ENCODE measurements at places on chromosomes 5 and 9.

DNA sequence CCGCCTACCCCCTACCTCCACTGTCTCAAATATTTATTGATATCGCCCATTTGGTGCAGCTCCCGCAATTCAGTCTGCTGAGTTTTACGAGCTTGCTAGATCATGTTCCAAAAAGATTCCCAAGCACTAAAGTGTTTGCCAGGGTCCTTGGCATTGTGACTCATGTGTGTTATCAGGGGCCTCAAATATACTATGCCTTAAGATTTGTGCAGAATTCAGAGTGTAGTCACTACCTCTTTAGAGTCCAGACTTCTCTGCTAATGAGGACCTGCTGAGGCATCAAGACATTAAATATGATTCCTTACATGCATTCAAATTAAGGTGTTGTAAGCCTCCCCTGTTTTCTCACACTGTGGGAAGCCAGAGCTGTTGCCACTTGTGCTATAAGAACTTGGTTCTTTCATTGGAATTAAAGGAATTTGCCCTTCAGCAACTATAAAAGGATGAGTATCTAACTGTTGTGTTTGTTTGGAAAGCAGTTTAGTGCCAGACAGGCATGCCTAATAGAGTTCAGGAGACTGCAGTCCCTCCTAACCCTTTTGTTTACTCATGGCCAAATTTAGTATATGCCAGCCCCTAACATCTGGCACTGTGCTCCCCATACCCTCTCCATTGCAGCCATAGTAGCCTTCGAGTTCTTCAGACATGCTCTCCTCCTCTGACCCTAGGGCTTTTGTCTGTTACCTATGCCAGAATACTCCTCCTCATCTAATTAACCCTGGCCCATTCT, 316.4 kb downstream of the NR3C1 start:
- no peak for DNase-seq

- DNase-seq = no peak
Measured at GRCh38 chr9:86800681-86801080, 146.6 kb downstream of the GAS1 start.

GRCh38 chr9:7676609-7677156, 122.9 kb downstream of the DMAC1 start:
- no peak for DNase-seq

DNA sequence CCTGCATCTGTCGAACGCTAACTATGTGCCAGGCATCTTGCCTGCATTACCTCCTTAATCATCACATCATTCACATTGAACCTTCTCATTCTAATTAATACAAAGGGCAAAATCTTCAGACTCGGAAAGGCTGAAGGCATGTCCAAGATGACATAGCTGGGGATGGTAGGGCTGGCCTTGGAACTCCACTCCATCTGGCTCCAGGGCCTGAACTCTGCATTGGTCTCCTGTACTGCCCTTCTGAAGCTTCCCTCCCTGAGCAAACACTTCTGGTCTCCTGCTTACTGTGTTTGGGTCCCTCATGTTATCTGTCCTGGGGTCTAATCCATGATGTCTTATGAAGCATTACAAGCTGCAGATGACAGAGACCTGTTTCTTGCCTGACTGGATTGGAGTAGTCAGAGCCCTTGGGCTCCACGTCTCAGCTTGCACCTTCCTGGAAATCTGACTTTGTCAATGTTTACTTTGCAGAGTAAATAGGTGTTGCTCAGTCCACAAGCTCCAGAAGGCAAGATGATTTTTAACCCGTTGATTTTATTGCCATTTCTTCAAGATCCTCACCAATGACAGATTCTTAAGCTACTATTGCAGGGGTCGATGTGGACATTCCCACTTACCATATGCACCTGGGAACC, 106.1 kb downstream of the GALNT10 start:
- DNase-seq = no peak

DNA sequence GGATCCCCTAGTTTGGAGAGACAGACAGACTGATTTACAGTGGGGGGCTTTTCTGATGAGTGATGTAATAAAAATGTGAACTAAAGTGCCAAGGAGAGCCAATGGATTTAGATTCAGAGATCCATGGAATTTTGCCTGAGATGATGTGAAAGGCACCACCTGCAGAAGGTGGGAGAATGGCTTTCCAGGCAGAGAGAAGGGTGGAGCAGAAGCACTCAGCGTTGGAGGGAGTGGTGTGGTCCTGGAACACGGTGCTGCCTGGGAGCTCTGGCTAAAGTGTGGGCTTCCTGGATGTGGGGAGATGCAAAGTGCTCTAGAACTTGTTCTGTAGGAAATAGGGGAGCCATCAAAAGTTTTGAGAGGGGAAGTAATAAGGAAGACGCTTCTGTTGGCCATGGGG, 57.0 kb downstream of the IQGAP2 start:
- DNase-seq = no peak

- no peak for DNase-seq
Measured at GRCh38 chr5:51404255-51404654, 21.0 kb downstream of the ISL1 start.

DNA sequence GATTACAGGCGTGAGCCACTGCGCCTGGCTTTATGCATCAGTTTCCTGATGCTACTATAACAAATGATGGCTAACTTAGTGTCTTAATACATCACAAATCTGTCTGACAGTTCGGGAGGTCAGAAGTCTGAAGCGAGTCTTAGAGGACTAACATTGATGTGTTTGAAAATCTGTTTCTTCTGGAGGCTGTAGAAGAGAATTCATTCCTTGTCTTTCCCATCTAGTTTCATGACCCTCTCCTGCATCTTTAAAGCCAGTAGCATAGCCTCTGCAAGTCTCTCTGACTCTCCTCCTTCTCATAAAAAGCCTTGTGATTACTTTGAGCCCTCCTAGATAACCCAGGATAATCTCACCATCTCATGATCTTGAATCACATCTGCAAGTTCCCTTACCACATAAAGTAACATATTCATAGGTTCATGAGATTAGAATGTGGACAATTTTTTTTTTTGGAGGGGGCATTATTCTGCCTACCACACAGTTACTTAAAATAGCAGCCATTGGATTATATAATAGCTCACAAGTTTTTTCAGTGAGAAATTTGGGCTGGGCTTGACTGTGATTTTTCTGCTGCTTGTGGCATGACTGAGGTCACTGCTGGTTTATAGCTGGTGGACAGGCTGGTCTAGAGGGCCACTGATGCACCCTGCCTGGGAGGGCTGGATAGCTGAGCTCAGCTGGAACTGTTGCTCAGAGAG, 134.8 kb downstream of the FBXL7 start:
- DNase-seq = no peak

DNA sequence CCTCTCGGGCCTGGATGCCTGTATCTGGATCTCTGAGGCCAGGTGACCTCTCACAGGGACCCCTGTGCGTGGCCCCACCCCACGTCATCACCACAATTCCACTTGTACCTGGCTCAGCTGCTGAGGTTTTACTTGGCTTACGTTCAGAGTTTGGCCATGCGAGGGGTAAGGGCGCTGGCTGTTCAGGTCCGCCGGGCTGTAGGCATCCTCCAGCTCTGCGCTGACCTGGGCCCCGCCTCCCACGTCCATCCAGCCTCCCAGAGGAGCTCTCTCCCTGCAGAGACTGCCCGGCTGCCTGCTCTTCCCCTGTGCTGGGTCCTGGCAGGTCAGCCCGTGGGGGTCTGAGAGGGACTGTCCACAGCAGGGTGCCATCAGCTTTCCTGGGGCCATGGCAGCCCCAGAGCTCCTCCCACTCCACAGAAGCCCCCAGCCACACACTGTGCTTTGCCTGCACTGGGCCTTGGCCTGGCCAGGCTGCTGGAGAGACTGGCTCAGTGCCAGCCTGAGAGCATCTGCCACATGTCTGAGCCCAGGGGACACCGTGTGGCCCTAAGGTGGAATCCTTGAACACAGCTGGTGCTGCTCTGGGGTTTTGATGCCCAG, 43.6 kb downstream of the SLC6A3 start:
- no peak for DNase-seq

DNA sequence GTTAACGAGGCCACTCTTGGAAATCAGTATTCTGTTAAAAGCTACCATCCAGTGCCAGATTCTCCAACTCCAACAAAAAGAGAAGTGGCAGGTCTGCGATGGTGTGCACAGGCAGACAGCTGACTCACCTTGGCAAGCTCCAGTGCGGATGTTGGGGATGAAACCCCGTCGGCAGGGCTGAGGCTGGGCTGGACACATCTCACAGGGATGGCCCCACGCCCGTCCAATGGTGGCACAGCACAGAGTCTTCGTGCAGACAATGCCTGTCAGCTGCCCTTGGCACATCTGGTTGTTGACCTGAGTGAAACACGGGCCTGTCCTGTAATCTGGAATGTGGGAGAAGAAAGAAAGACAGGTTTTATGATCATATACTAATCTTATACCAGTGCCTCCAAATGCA, 73.4 kb downstream of the FBN2 start:
- DNase-seq = no peak

DNA sequence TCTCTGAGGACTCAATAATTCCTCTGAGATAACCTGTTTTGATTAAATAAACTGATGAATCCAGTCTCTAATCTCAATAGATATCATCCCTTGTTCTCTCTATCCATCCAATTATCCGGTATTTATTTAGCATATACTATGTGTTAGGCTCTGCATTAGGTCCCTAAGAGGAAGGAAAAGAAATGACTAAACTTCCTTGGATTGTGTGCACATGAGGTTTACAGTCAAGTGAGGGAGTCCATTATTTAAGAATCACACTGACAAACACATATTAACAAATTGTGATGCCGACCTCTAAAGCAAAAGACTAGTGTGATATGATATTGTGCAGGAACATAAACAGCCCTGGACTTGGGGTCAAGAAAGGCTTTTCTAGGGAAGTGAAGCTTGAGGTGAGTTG, 140.8 kb downstream of the HMHB1 start:
- no peak for DNase-seq

- peak; percentile 13 for DNase-seq
Measured at GRCh38 chr9:133726401-133727276, 11.5 kb downstream of the SARDH start.

DNA sequence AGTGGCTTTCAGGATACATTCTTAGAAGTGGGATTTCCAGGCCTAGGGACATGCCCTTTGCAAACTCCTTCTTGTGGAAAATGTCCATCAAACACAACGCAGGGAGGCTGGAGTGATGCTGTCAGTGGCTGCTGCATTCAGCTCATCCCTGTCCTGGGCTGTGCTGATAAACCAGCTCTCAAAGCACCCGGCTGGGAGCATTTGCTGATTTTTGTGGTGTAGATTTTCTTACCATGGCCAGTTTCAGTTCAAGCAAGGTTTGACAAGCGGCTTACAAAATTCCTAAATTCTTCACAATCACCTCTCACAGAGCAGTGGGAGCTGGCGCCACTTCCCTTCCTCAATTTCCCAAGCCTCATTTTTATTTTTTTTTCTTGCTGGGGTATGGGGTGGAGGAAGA, 28.2 kb downstream of the FAM163B start:
- no peak for DNase-seq

DNA sequence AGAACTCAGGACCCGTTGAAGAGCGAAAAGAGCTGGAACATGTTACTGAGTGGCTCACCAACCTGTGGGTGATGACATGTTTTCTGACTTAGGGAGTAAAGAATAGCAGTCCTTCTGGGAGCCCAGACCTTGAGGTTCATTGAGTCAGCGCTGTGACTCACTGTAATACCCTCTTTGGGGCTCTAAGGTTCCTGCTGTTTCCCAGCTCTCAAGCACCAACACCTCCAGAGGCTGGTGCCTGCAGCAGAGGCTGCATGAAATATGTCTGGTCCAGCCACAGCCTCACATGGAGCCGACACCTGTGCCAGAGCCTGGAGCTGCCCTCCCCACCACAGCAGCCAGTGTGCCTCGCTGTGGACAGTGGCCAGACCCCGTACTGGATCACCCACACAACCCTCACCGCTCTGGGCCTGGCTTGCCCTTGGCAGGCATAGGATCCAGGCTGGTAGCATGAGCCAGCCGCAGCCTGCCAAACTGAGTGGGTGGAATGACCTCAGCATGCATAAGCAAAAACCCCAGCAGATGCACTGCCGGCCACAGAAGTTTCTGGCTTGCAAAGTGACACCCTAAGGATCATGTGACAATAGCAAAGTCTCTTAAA, 143.5 kb upstream of the MRPS30 start:
- DNase-seq = no peak

DNA sequence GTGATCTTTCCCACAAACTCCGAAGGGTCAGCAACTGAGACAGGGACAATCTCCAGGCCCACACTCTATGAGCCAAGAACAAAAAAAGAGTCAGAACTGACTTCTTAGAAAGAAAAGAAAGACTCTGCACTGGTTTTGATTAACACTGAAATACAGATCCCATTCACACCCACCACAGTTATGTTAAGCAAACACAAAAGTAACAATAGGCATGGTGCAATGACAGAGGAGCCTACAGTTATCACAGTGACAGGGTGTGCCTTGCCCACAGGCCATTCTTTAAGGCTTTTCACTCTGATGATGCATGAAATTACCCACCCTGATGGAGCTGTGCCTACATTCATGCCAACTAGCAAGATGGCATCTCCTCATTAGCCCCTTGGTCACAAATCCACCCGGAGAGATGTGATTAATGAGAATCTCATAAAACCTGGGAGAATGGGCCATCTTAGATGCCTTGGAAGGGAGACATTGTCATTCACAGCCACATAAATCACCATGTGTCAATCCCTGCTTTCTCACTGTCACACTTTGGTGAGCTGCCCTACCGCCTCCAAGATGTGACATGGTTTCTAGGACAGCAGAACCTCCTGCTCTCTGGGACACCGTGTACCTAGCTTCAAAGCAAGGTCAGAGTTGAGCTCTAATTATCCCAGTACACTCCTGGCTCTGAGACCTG, 27.6 kb upstream of the FSTL4 start:
- no peak for DNase-seq

- DNase-seq = no peak
Measured at GRCh38 chr5:87127426-87127825, 140.3 kb upstream of the RASA1 start.

- no peak for DNase-seq
Measured at GRCh38 chr5:2024986-2025721, 142.4 kb upstream of the IRX4 start.

- no peak for DNase-seq
Measured at GRCh38 chr5:14003936-14004335, 59.4 kb upstream of the DNAH5 start.

DNA sequence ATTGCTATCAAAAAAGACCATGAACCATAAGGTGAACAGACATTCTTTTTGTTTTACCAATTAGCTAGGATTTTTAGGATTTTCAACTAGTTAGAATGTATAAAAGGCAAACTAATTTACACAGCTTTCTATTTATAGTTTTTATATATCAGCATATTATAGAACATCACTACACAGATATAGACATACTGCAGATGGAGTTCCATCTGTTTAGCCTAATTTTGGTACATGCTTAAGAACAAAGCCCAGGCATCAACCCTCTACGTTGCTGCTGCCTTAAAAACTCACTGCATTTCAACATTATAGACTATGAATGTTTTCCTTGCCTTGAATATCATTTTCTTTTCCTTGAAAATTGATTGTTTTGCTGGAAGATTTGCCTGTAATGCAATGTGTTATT, 2227.5 kb upstream of the C9orf72 start:
- no peak for DNase-seq

- no peak for DNase-seq
Measured at GRCh38 chr5:133998807-133999206, 6.0 kb downstream of the VDAC1 start.

GRCh38 chr5:112794410-112794809, 56.7 kb downstream of the APC start:
- no peak for DNase-seq

GRCh38 chr5:96335873-96336272, 97.2 kb downstream of the PCSK1 start:
- DNase-seq = no peak

GRCh38 chr5:76175051-76175666, 92.0 kb downstream of the SV2C start:
- peak; percentile 16 for DNase-seq
